ENCODE measurements at places on chromosomes 12 and 14.

- peak; percentile 37 for DNase-seq
Observed at GRCh38 chr12:102965281-102966155, 8.0 kb downstream of the ASCL1 start.

DNA sequence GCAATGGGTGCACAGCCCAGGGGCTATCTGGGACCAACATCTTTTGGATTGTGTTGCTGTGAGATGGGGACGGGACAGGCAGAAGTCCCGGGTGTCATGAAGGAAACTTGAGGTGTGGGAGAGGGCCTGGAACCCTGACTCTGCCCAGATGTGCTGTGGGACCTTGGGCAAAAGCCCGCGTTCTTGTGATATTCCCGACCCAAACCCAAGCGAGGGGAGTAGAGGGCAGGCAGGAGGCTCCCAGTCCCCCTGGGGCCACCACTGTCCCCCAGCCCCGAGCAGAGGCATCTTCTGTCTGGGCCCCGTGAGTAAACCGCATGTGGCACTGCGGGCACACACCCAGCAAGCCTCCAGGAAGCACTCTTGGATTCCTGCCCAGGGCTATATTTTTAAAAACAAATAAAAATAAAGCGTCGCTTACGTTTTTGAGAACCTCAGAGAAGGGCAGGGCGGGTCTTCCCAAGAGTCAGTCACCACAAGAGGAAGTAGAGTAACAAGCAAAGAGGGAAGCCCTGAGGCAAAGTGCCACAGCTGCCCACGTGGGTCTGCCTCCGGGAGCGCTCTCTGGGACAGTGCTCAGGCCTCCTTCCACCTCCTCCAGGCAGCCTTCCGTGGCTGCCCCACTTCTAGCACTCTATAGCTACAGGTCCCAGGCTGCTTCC, 39.5 kb downstream of the BEGAIN start:
- DNase-seq: peak; percentile 39

GRCh38 chr14:73305499-73305898, 68.2 kb downstream of the PAPLN start:
- DNase-seq: no peak

DNA sequence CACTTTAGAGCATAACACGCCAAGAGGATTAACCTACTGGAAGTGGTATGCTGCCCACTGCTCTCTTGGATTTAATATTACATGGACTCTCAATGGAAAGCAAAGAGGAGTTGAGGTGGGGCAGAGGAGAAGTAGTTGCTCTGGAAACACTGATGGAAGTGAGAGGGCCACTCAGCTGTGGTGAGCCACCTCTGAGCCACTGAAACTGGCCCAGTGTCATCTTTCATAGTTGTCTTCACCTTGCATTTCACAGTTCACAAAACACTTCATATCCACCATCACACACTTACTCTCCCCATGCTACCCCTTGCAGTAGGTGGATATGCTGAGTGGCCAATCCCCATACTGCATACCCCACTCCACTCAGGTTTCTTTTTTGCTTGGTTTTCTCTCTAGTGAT, 12.2 kb upstream of the PCED1B start:
- no peak for DNase-seq

GRCh38 chr12:87585882-87586557, 443.2 kb downstream of the C12orf50 start:
- DNase-seq: no peak

DNA sequence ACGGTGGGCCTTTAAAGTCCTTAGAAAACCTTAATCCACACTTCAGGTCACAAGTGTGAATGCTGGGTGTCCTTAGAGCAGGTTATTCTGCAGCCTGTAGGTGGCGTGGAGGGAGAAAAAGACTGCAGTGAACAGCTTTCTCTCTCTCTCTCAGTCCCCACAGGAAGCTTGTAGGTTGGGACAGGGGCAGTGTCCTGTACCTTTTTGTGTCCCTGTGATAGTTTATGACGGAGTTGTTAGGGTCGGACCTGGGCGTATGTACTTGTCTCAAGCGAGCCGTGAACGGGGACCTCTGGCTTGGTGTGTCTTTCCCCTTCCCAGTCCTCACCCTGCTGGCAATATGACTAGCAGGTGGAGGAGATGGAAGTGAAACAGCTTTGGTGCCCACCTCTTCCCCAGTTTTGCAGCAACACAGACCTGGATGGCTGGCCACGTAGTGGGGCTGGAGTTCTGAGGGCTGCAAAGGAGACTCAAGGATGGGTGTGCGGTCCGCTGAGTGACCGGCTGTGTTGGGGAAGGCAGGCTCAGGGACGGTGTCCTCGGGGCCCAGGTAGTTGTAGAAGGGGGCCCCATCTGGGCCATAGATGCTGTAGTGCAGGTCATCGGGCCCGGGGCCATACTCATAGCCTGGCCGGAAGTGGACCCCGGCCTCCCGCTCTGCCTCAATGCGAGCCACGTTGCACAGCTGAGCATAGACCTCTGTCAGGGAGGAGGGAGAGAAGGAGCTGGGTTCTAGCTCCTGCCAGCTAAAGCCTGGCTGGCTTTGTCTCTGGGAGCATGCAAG, 8.9 kb downstream of the ISCA2 start:
- DNase-seq: no peak

GRCh38 chr14:63632932-63633514, 8.6 kb downstream of the WDR89 start:
- DNase-seq: peak; percentile 10

- no peak for DNase-seq
Observed at GRCh38 chr12:23211384-23212320, 586.7 kb downstream of the ETNK1 start.

GRCh38 chr12:62778187-62778586, 156.8 kb downstream of the PPM1H start:
- no peak for DNase-seq

DNA sequence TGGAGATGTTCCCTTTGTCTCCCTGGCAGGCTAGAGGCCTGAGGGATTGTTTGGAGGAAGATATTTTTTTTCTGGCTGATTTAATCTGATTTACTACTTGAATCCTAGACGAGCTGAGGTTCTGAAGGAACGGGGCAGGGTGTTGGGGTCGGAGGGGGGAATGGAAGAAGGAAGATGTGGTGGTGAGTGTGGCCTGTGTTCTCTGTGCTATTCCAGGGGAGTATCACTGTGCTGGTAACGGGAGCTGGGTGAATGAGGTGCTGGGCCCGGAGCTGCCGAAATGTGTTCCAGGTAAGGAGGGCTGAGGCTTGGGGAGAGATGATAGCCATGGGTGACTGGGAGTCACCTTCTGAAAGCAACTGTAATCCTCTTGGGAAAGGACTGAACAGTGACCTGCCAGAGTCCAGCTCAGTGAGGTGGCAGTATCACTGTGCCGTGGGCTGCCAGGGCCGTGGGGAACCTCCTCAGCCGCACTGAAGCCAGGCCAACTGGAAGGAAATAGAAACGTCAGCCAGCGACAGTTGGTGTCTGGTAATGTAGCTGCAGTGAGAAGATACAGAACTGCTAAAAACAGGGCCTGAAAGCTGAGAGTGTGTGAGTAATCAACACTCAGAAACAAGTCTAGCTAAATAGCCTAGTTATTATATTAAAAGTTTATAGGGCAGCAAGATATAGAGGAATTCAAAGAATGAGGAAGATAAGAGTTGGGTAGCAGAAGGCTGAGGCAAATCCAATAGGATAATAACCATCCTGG, 7.9 kb downstream of the C1S start:
- DNase-seq: no peak

DNA sequence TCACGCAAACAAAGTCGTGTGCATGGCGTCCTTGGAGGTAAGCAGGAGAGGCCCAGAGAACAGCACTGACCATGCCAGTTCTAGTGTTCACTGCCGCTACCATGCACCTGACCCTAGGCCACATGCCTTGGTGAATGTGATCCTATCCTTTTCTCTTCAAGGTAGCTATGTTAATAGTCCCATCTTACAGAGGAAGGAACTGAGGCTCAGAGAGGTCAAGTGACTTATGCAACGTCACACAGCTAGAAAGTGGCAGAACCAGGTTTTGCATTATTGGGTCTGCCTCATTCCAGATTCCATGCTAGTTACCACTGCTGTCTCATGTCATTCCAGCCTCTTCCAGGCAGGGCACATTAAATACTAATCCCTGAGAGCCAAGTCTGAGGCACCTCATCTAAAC, 85.2 kb downstream of the FOXN4 start:
- no peak for DNase-seq

GRCh38 chr14:55707365-55707804, 127.4 kb downstream of the KTN1 start:
- DNase-seq: peak; percentile 69

DNA sequence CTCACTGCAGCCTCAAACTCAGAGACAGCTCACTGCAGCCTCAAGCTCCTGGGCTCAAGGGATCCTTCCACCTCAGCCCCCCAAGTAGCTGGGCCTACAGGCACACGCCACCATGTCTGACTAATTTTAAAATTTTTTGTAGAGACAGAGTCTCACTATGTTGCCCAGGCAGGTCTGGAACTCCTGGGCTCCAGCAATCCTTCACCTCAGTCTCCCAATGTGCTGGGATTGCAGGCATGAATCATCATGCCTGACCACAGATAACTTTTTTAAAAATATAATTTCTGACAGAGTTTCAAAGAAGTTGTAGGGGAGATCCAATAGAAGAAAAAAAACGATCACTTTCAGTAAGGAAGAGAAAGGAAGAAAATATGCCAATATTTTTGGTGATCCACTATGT, 189.7 kb upstream of the CDKN3 start:
- DNase-seq: no peak

DNA sequence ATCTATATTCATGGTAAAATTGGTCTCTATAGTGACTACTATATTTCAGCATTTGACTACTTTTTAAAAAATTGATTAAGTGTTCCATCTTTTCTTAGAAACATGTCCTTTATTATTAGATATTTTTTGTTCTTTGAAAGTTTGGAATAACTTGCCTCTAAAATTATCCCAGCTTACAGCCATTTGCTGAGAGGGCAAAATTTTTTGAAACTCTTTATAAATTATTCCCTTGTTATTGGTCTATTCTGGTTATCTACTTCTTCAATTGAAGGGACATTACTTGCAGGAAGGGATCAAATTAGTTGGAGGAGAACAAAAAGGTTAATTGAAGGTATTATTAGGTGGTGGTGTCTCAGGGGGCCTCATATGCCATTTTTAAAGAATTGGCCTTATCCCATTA, 184.1 kb downstream of the TTC6 start:
- DNase-seq: no peak

DNA sequence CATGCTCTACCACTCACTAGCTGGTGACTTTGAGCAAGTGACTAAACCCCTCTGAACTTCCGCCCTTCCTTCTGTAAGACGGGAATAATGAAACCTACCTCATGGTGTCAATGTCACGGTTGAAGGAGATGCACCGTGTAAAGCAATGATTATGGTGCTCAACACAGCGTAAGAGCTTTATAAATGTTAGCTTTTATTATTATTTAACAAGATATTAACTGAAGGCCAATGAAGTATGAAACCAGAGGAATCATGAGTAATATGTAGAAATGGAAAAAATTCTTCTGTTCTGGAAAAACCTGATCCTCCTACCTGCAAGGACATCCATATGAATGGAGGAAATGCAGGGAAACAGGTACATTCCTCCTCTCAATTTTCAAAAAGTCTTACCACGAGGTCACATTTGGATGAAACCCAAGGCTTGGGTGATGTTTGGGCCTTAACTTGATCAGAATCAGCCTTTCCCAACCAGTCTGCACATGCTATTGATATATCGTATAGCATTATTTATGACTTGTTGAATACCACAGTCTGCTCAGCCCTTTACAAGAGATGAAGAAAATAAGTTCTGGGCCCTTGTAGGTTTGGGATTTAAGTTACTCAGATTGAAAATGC, 166.8 kb upstream of the TBX3 start:
- no peak for DNase-seq

DNA sequence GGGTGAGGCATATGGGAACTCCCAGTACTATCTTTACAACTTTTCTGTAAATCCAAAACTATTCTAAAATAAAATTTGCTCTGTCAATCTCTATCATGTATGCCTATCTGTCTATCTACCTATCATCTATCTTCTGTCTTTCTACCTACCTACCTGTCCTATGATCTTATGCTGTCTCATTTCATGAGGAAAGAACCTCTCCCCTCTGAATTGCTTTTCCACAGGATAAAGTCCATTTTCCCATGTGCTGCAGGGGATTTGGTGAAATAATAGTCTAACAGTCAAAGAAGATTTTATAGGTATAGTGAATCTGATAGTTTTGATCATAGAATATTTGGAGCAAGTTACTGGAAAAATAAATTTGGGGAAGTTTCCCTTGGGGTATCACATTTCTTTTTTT, 86.8 kb upstream of the RIC8B start:
- DNase-seq: no peak

All from NCI-H1092 treated with DMSO at 0.1 percent for 48 hours (cell line).